ENCODE measurements at places on chromosomes 2 and 18.

DNA sequence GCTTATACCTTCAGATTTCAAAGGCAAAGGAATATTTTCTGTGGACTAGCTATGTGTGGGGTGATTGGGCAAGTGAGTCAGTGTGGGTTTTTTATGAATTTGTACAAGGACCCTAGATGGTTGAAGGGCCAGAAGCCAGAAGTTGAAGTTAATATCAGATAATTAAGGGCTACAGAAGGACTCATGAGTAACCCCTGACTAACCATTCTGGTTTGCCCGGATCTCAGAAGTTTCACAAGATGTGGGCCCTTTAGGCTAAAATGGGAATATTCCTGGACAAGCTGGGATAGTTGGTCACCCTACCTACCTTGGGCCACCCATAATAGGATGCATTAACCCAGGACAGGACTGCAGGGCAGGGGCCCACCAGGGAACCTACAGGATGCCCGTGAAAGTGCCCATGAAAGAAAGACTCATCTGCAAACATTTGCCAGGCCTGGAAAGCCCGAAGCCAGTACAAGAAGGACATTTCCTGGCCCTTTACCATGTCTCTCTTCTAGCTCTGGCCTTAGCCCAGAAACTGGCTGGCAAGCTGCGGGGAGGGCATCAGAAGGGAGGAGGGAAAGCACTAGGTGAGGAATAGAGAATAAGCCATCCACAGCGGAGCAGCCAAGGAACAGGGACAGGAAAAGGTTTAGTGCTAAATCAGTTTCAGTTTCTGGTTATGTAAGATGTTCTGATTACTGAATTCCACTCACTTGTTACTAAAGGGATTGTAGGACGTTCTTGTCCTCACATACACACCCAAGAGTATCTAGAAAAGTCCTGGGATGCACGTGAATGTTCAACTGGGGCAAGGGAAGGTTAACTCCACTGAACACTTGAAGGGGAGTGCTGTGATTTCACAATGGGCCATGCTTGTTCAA lies 33.6 kb downstream of the GCG start:
- no peak for DNase-seq

DNA sequence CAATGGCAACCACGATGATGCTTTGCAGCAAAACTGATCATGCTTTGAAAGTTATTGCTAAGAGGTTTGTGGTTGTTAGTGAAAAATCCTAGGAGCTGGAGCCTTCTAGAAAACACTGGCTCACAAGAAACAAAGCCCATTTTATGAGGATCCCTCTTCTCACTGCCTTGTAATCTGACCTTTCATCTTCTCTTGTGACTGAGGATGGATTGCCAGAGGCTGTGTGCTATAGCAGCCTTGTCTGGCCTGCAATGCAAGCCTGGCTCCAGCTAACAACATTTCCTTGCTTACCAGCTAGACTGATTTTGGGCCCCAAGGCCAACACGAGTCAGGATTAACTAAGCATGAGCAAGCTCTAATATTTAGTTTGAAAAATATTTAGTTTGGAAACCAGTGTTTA lies 13.1 kb downstream of the PIEZO2 start:
- no peak for DNase-seq

DNA sequence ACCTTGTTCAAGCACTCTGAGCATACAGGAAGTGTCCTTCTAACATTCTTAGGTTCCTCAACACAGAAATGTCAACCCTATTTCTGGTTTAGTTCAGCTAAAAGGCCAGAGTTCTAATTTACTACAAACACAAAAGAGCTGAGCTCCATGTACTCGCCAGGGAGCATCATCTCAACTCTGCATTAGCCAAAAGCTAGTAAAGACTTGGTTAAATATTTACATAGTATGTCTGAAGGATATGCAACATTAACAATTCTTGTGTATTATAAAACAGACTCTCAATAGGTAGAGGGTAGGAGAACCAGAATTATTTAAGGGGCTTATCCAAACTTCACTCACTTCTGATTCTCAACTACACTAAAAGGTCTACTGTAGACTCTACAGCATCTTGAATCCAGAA lies 154.6 kb downstream of the THADA start:
- no peak for DNase-seq

DNA sequence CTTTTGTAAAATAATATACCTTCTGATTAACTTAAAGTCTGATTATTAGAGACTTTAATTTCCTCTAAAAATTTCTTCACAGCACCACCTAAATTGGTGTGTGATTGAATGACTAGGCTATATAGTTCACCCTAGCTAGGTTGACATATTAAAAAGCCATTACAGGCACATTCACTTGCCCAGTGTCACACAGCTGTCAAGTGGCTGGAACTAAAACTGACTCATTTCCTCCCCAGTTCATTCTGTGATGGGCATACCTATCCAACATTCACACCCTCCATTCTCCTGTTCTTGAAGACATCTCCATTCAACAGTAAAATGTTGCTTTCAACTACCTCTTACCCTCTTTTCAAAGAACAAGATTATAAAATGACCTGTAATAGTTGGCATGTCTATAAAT lies 334.5 kb downstream of the ARHGAP15 start:
- DNase-seq, result no peak

DNA sequence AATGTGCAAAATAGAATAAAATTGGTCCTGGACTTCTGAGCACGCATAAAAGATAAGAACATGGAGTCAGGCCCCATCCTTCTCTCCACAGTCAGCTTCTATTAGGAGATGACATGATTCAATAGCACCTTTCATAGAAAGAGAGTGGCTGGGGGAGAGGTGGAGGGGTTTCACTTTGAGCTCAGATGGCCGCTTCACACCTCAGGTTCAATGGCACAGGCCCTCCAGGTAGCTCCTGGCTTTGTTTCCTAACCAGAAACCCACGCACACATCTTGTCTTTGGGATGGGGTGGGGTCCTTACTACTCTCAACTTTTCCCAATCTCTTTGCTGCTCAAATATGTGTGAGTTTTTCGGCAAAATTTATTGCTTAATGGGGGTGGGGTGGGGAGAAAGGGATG lies 332.3 kb downstream of the CLIP4 start:
- no peak for DNase-seq

- no peak for DNase-seq
Observed at GRCh38 chr2:161337247-161337646, 29.0 kb downstream of the PSMD14 start.

DNA sequence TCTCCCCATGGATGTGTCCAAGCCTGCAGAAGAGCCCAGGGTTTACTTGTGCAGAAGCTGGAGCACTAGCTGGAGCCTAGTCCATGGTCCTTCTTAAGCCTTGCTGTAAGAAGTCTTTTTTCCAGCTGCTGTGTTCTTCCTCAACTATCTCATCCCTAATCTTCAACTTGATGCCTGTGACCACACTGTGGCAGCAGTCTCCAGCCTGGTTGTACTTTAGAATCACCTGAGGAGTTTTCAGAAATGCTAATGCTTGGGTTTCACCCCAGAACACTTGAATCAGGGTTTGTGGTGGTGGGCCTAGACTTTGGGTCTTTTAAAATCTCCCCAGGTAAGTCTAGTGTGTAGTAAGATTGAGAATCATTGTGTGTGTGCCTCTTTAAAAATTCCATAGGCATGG lies 173.6 kb downstream of the ADCYAP1 start:
- no peak for DNase-seq

GRCh38 chr18:8997634-8998033 lies 104.9 kb upstream of the NDUFV2 start:
- DNase-seq, result no peak

- no peak for DNase-seq
Observed at GRCh38 chr2:47243596-47244323, 88.7 kb upstream of the STPG4 start.

- DNase-seq, result peak; percentile 78
Observed at GRCh38 chr18:36128907-36129299, 237 bp downstream of the SLC39A6 start.

DNA sequence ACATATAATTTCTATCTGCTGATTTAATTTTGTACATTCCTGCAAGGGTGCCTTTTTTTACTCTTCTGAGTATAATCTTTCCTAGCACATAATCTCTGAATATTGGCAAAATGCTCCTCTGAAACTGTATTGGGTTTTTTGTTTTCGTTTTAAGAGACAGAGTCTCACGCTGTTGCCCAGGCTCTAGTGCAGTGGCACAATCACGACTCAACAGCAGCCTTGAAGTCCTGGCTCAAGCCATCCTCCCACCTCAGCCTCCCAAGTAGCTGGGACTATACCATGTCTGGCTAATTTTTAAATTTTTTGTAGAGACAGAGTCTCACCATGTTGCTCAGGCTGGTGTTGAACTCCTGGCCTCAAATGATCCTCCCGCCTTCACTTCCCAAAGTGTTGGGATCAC lies 104.9 kb downstream of the SPTBN1 start:
- no peak for DNase-seq

GRCh38 chr2:25279091-25279651 lies 62.6 kb downstream of the DNMT3A start:
- no peak for DNase-seq

- DNase-seq, result no peak
Observed at GRCh38 chr2:119772128-119772527, 12.4 kb downstream of the PTPN4 start.

GRCh38 chr18:55552526-55553189 lies 35.3 kb downstream of the TCF4 start:
- peak; percentile 67 for DNase-seq

DNA sequence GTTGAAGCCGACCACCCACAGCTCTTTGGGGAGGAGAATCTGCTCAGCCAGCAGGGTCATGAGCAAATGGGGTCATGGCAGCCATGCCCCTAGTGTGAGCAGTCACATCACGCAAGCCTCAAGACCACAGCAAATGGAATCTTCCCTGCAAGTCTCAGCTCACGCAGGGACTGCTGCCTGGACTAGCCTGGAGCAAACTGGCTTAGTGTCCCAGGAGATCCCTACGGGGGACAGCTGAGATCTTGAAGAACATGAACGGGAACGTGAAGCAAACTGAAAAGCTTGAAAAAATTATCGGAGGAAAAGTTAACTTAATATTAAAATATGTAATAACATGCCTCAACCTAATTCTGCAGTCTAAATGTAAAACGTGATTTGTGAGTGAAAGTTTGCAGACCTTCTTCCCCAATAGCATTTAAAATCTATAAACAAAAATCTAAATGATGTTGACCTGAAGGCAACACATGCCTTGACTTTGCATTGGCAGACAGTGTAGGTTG lies 118.4 kb downstream of the FAM124B start:
- no peak for DNase-seq

DNA sequence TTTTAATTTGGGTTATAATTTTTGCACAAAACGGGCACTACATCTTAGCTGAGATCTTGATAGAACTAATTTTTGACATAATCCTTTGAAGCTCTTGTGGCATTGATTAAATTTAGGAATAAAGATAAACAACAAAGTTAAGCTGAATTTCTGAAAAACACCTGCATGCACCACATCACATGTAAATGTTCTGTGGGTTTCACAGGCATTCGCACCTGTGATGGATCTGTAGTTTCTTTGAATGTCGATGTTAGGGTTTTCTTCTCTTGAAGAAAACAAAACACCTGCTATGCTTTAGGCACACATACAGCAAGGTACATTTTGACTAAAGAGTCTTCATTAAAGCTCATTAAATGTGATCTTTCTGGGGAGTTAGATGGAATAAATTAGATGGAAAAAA lies 60.3 kb downstream of the RPIA start:
- no peak for DNase-seq

DNA sequence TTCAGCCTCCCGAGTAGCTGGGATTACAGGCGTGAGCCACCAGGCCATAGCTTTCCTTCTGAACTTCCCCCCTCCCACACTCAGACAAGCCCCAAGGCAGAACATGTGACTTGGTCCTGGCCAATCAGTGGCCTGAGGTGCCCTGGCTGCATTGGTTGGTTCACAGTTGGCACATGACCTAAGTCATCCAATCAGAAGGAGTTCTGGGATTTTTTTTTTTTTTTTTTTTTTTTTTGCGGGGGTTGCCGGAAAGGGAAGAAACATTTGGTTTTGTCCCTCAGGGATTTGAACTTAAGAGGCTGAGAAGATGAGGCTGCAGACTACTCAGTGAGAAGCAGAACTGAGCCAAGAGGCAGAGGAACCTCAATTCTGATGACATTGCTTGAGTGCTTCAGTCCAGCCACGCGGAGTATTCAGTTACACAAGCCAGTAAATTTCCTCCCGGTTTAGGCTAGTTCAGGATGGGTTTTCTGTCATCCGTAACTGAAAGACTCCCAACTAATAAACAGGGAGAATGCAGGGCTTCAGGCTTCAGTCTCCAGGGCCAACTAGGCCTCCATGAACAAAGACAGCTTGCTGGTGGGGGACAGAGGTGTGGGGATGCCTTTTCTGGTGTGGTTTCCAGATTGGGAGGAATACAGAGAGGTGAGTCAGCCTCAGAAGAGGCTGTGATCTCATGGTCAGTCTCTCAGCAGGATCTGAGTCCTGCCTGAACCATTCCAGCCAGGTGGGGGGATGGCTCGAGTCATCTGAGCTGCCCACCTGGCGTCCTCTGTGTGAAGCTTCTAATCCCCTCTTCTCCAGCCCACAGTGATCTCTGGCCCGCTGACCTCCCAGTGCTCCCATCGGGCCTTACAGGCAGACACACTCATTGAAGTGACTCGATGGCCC lies 9.2 kb downstream of the PTMA start:
- DNase-seq, result no peak

GRCh38 chr2:234468503-234468902 lies 28.4 kb downstream of the ARL4C start:
- DNase-seq, result no peak

GRCh38 chr2:46230115-46230571 lies 67.1 kb upstream of the EPAS1 start:
- DNase-seq, result peak; percentile 7

DNA sequence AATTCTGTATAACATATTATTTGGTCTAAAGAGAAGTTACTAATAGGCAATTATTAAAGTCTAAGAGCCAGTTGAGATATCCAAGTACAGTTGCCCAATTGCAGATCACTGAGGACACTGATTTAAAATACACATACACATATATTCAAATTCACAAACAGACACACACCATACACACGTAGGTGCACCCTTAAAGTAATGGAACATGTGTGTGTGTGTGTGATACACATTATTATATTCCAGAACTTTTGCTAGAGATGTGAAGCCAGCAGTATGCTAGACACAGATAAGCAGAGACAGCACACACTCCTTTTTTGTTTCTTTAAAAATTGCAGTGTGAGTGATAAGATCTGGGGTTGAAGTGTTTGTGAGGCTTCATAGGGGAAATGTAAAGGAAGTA lies 292.5 kb downstream of the CNTNAP5 start:
- no peak for DNase-seq

GRCh38 chr18:76252880-76253279 lies 242.2 kb downstream of the ZNF516 start:
- peak; percentile 69 for DNase-seq

Measured in NCI-H1092 treated with DMSO at 0.1 percent for 48 hours (cell line).